Nucleus accumbens (tissue), 56 donors: ENCODE measurements at places on chromosomes 4 and X.

GRCh38 chrX:56281789-56282188 is 49.6 kb downstream of the KLF8 start:
- DNase-seq: no peak

DNA sequence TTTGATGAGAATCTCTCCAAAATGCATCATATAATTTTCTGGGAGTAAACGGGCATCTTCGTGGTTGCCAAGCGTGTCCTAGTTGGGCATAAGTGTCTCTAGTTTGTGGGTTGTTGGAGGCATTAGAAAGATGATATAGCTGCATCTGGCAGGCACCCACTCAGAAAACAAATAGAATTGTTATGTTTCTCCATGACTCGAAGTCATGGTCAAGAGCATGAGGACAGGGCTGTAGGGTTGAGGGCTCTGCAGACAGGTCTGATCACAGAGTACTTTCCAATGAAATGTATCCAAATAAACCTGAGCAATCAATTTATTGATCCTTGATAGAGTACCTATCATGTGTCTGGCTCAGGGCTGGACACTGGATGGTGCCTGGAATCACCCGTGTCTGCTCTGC is 82.7 kb downstream of the SORCS2 start:
- DNase-seq: no peak

GRCh38 chrX:110514509-110514908 is 155.9 kb downstream of the RTL9 start:
- no peak for DNase-seq

- no peak for DNase-seq
Measured at GRCh38 chr4:179624768-179625181, 2182.5 kb upstream of the AGA start.

DNA sequence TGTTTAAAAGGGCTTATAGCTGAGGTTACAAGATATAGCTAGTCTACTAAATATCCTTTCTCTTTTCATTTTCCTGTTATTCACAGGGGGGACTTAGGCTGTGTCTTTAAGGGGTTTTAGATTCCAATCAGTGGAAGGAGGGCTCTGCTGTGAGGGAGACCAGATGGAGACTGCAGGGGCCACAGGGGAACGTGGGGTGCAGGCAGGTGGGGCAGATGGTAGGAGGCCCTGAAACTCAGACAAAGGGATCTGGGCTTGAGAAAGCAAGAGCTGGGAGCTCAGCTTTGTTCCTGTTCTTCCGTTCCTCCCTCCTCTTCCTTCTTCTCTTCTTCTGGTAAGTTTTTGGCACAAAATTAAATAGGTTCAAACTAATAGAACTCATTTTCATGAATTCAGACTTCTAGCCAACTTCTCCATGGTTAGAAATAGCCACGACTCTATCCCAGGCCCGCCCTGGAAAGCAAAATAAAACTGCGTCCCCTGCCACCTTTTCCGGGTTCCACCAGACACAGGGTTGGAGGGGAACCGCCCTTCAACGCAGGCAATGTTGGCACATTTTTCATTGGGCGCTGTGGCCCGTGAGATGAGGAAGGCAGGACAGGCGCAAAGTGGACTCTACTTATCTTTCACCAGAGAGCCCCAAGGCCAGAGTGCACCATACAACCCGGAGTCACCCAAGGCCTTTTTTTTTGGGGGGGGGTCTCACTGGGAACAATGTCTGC is 3.5 kb upstream of the TMSB4X start:
- DNase-seq: no peak

GRCh38 chr4:122718281-122718680 is 14.2 kb upstream of the BBS12 start:
- no peak for DNase-seq

DNA sequence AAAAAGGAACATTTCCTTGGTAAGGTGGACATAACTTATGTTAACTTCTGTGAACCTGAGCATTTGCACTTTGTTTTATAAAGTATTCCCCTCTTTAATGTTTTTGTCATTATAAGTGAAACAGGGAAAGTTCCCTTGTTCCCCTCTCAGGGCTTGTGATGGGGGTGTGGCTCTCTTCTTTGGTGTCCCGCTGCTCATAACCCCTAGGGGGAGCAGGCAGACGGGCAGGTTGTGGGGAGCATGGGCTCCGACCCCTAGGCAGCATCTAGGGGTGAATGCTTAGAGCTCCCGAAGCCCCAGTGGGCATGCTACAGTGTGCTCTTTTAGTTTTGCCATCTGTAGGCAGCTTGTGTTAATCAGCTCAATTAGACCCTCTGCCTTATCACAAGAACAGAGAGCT is 200.4 kb downstream of the DACH2 start:
- no peak for DNase-seq

DNA sequence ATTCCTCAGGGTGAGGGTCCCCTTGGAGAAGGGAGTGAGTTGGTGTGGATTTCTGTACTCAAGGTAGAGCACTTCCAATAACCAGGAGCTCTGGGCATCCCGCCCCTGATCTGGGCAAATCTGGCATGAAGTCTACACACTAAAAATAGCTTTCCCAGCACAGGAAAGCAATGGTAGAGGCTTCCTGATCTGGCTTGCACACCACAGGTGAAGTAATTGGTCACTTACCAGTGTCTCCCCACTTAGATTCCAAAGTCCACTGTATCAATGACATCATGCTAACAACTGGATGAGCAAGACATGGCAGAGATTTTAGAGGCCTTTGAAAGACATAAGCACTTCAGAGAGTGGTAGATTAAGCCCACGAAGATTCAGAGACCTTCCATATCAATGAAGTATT is 17.8 kb upstream of the IDS start:
- no peak for DNase-seq

- no peak for DNase-seq
Measured at GRCh38 chrX:46255046-46255445, 290.2 kb downstream of the ZNF674 start.

DNA sequence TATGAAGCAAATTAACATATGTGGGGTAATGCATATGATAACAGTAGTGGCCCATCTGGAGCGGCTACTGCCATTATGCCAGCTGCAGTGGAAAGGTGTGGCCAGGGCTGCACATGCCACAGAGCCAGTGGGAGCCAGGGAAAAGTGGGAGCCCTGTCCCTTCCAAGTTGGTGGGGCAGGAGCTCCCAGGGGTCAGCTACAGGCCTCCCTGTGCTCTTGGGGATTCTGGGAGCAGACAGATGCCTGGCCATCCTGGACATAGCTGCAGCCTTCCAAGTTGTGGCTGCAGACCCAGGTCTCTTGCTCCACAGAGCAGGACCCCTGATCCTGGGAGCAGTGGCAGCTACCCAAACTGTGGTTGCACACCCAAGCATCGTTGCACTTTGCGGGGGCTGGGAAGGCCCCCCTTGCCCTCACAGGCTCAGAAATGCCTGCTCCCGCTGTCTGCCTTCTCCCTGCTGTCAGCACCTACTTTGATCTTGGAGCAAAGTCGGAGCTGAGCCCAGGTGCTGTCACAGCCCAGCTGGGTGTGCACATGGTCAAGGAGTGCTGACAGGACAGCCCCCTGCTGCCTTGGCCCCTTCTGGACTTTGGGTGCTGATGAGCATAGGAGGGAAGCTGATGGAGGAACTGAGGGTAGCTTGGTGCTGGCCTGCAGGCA is 67.8 kb downstream of the NAA11 start:
- DNase-seq: no peak

DNA sequence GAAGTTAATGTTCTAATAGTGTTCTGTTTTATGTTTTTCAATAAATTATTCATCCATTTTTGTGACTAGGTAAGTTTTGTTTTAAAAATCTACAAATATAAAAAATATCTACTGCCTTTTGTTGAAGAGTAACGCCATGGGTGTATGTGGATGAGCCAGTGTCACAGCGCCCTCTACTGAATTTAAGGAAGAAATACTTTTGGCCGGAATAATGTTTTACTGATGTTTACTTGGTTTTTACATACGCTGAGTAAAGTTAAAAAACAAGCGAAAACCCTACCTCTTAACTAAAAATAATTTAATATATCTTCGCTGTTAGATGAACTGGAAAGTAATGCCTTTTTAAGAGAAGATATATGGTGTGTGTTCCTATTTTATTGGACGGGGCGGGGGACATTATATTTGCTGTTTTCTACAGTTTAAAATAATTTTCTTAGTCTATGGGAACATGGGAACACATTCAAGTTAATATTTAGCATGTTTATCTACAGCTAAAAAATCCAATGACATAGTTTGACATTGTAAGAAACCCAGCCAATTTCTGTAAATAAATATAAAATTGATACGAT is 86.1 kb downstream of the CPE start:
- no peak for DNase-seq

DNA sequence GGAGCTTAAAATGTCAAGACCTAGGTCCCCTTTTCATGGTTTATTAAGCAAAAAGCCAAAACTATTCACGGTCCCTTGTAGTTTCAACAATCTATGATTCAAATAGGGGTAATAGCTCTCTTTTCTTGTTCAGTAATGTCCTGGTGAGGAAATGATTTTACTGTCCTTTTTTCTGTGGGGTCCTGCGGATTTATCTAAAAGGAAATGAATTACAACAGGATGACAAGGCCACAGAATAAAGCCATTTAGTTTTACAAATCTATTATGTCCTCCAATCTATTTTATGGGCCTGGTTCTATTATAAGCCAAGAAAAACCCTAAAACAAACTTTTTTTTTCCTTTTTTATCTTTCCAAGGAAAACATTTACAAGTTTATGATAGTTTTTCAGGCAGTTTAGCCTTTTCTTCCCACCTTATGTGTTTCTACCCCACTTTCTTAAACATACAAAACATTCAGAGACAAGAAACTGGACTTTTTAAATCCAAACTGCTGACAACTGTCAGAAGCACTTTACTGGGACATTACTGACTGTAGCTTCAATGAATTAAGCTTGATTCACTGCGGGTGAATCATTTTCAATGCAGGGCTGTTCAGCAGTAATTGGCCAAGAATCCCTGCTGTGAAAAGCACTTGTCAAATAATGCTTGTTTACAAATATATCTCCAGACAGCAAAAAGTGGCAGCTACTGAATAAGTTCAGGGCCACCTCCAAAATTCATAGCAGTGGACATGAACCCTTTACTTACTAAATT is 4.3 kb downstream of the EPHA5 start:
- no peak for DNase-seq

GRCh38 chrX:136476501-136476900 is 11.2 kb upstream of the BRS3 start:
- DNase-seq: no peak

- DNase-seq: no peak
Measured at GRCh38 chr4:144906181-144906925, 191.6 kb downstream of the ANAPC10 start.
